ENCODE measurements at places on chromosomes 12 and 14.

- DNase-seq: no peak
- no peaks in the 10 kb centered on the region for H3K36me3 ChIP-seq
These were observed 204.5 kb upstream of the G2E3 start for GRCh38 chr14:30354439-30354838.

GRCh38 chr14:22982477-22983245 is at the start of gene AJUBA:
TSS of gene AJUBA (minus strand) at chr14:22982551. CDS start at chr14:22982266, 285 bp downstream.
- H3K36me3 ChIP-seq: peaks cover 1% of the 10 kb centered on the region
- H3K27me3 ChIP-seq: no peaks in the 10 kb centered on the region

DNA sequence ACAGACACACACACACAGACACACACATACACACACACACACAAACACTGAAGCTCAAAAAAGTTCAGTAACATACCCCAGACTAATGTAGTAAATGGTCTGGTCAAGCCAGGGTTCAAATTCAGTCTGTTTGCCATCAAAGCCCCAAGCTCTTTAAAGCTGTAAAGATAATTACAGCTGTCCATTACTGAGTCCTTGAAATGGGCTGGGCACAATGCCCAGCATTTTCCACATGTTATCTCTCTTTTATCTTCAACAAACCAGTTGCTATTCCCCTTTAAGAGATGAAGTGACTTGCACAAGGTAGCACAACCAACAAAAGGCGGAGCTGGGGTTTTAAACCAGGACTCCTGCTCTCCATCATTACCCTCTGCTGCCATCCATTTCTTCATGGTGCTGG is 7.6 kb upstream of the UNC119B start:
- no peaks in the 10 kb centered on the region for H3K4me1 ChIP-seq
- H3K4me3 ChIP-seq: no peak overlapping the region
- H3K27ac ChIP-seq: no peak overlapping the region
- no peaks in the 10 kb centered on the region for H3K27me3 ChIP-seq
- peaks cover 6% of the 10 kb centered on the region for H3K36me3 ChIP-seq
- DNase-seq: no peak

- H3K27ac ChIP-seq: no peak overlapping the region
- H3K36me3 ChIP-seq: no peaks in the 10 kb centered on the region
- H3K4me1 ChIP-seq: no peaks in the 10 kb centered on the region
- H3K27me3 ChIP-seq: peaks cover 54% of the 10 kb centered on the region
These were observed 29.3 kb upstream of the RASSF8 start for GRCh38 chr12:25929142-25929541.

DNA sequence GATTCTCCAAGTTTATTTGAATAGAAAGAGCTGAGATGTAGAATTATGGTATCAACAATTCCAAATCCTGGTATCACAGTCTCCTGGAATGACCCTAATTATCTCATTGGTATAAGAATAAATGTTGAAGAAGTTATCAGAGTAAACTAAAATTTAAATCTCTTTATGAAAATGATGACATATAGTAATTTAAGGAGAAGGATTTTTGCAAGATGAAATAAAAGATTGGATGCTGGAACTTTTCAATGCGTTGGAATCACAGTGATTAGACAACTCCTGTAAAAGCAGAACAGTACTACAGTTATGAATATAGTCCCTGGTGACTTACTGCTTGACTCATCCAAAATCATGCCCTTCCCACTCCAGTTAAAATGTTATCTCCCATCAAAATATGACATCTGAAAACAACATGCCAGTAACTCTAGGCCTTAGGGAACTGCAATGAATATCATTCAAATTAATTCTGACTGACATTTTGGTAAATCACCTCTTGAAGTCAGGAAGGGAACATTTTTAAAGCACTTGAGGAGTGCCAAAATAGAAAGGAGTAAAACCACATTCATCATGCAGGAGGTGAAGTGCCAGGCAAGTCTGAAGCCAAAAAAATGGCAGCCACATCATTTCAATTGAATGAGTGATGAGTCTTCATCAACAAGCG is 197.8 kb upstream of the PRKD1 start:
- H3K36me3 ChIP-seq: no peaks in the 10 kb centered on the region
- no peak for DNase-seq
- H3K27me3 ChIP-seq: no peaks in the 10 kb centered on the region
- no peak overlapping the region for H3K4me3 ChIP-seq
- no peaks in the 10 kb centered on the region for H3K4me1 ChIP-seq

Measured in esophagus squamous epithelium (tissue), 5 donors.